Activated CD8-positive, alpha-beta T cell treated with anti-CD3 and anti-CD28 coated beads, Interleukin-2, amount 10 ng/mL, durations not matched to agents 7 days and 5 days (primary cell): ENCODE measurements at places on chromosomes 13 and 19. TPM values are rescaled to one million over a fixed set of nuclear protein-coding genes. Genes with fewer than 3 reads are reported as not detected.

The BST2 gene
- 230 TPM for total RNA-seq

The IRGC gene
- total RNA-seq = not detected

The CYSLTR2 gene
- total RNA-seq = 3.3 TPM

GRCh38 chr13:106455777-106456176 is 79.7 kb downstream of the EFNB2 start:
- DNase-seq = no peak

DNA sequence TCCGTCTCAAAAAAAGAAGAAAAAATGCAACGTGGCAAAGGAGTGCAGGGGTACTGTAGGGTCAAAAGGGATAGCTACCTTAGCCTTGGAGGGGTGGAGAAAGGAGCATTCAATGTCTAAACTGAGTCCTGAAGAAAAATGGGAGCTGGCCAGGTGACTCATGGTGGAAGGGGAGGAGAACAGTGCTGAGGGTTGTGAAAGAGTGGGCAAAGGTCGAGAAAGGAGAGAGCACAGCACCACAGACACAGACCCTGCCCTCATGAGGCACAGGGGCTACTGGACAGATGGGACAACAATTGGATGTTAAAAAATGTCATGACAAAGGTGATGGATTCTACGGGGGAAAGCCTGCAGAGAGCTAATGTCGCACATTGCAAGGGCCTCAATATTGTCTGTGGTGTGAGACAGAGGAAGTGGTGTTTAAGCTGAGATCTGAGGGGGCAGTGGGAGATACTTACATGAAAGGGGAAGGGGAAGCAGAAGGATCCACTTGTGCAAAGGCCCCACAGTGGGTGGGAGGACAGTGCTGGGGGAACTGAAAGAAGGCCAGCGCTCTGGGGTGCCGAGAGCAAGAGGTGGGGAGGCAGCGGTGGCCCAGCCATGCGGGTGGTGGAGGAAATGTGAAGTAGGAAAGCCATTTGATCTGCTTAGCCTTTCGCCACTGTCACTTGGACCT is 42.9 kb upstream of the URAD start:
- DNase-seq = no peak

GRCh38 chr19:17394891-17395415 is 957 bp upstream of the CCDC194 start:
- DNase-seq = peak; percentile 84

DNA sequence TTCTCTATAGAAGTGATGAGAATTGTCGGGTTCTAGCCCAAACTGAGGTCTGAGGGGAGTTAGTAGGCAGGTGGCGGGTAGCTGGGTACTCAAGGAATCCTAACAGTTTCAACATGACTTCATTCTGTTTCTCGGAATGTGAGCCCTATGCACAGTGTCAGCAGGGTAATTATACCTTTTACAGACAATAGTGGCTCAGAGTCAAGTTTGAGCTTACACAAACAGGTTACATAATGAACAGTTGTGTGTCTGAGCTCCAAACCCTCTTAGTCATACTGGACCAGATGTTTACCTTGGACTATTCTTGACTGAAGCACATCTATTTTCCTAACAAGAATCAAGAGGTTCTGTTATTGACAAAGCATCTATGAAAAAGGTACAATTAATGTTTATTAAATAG is 1066.7 kb upstream of the PCDH20 start:
- DNase-seq = no peak

GRCh38 chr13:25300861-25301346 is 521 bp upstream of the NUP58 start:
- DNase-seq = no peak

The ZNF443 gene
- 6.3 TPM for total RNA-seq
